ENCODE measurements at places on chromosomes 5 and 9.

- peak; percentile 71 for DNase-seq
Observed at GRCh38 chr5:33049298-33049697, 338.2 kb downstream of the NPR3 start.

DNA sequence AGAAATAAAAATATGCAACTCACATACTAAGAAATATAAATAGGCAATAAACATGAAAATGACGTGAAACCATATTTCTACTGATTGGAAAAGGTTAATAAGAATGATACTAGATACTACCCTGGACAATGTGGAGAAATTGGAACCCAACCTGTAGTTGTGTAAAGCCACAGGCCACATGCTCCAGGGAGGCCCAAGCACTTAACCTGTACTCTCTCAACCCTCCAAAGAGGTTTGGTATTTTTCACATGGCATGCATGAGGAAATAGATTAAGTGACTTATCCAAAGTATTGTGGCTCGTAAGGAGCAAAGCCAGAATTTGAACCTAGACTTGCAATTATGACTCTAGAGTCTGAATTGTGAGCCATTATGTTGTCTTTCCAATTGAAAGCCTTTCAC is 13.4 kb downstream of the LIFR start:
- DNase-seq, result no peak

GRCh38 chr5:149268928-149269557 is 2.6 kb upstream of the AFAP1L1 start:
- DNase-seq, result peak; percentile 83

DNA sequence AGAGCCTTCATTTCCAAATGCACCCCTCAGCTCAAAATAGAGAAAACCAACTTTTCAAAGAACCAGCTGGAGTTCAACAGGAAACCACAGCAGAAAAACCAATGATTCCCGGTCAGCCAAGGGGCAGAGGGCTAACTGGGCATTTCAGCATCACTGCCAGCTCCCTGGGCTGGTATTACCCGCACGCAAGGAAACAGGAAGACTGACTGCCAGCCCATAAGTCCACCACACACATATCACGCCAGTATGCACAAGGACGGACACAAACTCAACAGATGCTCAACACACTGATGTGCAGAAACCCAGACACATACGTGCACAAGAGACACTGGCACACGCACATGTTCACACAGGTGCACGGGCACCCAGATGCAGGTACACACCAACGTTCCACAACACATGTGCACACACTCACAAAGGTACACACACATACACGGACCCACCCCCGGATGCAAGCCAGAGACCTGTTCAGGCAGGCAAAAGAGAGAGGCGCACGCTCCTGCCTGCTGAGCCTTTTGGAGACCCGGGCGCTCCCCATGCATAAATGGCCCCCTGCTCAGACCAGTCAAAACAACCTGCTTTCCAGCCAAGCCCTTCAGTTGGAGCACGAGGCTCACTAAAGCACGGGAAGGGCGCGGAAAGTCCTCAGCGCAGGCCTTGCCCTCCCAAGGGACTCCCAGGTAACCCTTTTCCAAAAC is 2.1 kb downstream of the ADAMTS2 start:
- peak; percentile 36 for DNase-seq

- peak; percentile 20 for DNase-seq
Observed at GRCh38 chr5:150710165-150710564, 9.3 kb upstream of the RBM22 start.

- no peak for DNase-seq
Observed at GRCh38 chr5:94750681-94751080, 132.2 kb downstream of the SLF1 start.

GRCh38 chr5:72472031-72472430 is 35.2 kb downstream of the ZNF366 start:
- DNase-seq, result no peak

GRCh38 chr5:149313151-149313841 is 32.0 kb upstream of the GRPEL2 start:
- DNase-seq, result no peak

GRCh38 chr5:83956386-83956785 is 235.7 kb upstream of the HAPLN1 start:
- DNase-seq, result peak; percentile 5

DNA sequence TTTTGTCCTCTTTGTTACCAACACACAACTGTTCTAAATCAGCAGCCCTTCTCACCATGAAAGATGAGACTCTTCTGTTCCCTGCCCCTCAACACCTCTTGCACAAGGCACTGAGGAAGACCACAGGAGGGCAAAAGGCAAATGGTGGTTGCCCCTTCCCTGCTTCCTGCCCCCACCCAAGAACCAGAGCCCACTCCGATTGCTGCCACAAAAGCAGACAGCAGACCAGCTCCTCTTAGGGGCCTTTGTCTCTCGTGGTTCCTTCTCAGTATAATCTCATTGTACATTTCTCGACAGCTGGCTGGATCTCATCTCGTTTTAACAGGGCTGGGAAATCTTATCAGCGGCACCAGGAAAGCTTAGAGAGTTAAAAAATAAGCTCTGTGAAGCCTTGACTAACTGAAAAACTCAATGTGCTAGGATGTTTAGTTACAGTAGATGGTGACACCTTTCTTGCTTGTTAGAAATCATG is 1.1 kb downstream of the MVB12B start:
- no peak for DNase-seq

DNA sequence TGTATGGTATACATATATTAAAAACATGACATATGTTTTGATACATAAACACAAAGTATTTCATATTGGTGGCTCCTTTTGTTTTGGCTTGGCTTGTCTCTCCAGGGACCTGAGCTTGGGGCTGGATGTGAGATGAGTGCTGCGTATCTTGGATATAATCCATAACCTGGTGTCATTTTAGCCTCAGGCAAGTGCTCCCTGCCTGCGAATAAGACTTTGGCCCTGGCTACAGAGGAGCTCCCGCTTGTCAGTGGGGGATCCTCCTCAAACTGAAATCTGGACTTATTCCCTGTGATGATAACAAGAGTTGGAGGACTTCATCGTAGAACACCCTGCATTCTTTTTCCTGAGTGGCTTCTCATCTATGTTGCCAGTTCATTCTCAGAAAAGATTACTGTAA is 341.7 kb upstream of the CLINT1 start:
- DNase-seq, result no peak

DNA sequence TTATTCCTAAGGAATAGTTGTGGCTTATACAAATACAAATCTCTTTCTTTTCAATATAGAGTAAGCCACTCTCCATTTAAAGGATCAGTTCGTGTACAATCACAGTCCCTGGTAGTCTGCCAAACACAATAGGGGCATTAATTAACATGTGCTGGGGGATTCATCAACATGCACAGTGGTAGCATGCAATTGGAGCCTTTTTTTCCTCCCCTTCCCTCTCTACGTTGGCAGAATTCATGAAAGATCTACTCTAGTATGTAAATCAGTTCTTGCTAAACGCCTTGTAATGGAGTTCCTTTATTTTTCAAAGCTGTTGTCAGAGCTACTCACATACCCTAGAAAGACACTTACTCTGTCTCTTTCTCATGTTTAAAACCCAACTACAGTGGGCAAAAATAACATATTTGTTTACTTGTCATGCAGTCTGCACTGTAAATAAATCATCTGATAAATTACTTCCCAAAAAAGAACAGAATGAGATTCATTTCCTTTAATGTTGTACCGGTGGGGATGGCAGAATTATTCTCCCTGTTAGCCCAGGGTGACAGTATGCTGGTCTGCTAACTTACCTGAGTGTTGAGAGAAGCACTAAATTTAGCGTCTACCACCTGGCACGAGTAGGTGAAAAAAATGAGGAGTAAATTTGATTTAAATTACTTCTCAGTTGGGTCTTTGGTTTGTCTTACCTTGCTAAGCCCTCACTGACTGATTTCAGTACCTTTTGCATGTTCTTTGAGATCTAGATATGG is 341.5 kb upstream of the CCNH start:
- DNase-seq, result no peak

DNA sequence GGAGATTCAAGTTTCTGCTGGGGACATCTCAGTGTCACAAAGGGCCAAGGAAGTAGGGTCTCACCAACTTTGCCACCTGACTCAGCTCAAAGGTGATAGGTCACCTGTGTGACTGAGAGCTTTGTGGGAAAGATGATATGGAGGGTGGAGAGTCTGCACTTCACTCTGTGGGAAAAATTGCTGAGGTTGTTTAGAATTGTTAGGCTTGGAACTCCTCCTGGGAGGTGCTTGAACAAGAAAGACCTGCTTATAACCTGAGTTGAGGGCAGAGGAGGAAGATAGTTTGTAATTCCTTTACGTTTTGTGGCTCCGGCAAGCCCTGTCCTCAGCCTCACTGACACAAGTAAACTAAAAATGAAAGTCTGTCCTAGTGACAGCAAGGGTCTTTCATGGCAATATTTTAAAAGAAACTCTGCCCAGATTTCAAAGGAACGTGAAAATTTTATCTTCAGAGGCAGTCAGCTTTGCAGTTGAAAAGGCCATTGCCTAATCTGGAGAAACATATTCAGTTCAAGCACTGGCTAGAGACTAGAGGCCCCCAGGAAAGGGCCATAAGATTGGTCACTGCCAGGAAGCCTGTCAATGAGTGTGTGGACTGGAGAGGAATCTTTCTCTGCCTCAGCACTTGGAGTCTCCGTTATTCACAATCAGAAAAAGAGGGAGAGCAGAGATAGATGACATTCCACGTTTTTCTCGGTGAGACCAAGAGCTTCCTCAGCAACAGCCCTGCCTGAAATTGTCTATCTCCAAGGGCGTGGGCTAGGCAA is 23.2 kb downstream of the PCDHAC2 start:
- DNase-seq, result no peak

- no peak for DNase-seq
Observed at GRCh38 chr5:477247-477646, 34.3 kb downstream of the EXOC3 start.

DNA sequence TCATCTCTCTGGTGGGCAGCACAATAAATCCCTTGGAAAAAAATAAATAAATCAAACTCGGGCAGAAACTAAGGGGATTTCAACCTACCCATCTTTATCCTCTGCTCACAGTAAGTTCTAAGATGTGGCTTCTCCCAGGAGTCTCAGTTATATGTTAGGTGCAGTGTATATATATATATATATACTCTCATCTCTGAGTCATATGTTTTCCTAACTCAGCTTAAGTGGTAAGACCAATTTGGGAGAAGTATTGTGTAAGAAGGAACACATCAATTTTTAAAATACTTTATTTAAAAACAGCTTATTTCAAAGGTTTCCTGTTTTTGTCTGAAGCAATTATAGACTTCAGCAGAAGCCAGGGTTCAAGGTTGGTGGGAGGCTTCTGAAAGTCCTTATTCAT is 20.3 kb upstream of the OSMR start:
- peak; percentile 78 for DNase-seq

GRCh38 chr9:96080364-96080763 is 204.9 kb downstream of the ERCC6L2 start:
- peak; percentile 17 for DNase-seq

DNA sequence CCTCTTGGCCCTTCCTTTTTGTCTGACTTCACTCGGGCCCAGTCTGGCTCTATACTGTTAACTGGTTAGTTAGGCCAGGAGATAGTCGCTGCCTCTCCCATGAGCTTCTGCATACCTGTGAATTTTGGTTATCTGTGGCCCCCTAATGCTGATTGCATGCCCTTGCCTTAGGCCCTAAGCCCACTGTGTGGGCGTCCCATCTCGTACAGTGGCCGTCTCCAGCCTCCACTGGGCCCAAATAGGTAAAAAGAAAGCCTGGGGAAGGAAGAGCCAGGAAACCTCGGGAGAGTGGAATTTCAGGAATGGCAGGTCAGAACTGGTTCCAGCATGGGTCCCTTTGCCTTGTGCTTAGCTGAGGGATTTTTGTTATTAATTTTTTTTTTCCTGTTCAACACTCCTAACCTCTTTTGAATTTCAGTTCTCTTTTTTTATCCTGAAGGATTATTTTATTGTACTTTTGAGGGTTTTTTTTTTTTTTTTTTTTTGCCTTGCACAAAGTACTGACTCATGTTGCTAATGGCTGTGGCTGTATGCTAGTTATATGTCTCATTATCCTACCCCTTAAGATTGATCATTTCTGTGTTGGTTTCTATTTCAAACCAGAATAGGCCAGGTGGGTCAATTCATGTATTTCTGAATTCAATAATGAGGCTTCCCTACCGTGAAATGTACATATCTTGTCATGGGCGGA is 3.4 kb downstream of the PRRC2B start:
- peak; percentile 64 for DNase-seq

DNA sequence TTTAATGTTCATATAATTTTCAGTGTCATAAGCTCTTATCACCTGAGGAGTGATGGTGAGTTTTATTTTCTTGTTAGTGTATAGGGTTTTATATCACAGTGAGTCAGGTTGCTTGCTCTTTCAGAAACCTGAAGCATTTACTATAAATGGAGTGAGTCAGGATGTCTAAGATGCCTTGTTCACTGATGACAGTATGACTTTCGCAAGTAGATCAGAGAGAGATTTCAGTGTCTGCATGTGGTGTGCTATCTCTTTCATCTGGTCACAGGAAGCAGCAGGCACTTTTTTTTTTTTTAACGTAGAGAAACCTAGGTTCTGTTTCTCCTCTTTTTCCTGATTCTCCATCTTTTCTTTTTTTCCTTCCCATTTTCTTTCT is 237.1 kb downstream of the DMRTA1 start:
- DNase-seq, result peak; percentile 74

- peak; percentile 72 for DNase-seq
Observed at GRCh38 chr9:121744687-121745395, 93.4 kb downstream of the DAB2IP start.

DNA sequence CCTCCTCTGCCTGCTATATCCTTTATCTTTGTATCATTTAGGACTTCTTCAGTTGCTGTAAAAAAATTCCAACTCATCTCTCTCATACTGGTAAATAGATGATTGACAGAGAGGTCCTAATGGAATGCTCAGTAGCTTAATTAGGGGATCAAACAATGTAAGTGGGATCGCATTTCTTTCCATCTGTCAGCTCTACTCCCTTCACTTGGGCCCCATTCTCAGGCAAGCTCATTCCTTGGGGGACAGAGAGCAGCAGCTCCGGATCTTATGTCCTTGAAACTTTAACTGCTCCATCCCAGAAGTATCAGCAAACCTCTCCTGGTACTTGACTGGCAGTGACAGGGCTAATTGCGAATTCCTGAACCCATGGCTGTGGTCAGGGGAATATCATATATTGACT is 146.7 kb downstream of the YTHDC2 start:
- no peak for DNase-seq

Measured in ELR (cell line).